IMR-90 (cell line): ENCODE measurements at places on chromosomes 6 and 20. TPM values are rescaled to one million over a fixed set of nuclear protein-coding genes. Genes with fewer than 3 reads are reported as not detected.

Gene PROKR2
- not detected in 2 replicates for polyA plus RNA-seq

Gene TMC2
- polyA plus RNA-seq, result not detected in 2 replicates

Gene CDSN
- not detected in 2 replicates for polyA plus RNA-seq

DNA sequence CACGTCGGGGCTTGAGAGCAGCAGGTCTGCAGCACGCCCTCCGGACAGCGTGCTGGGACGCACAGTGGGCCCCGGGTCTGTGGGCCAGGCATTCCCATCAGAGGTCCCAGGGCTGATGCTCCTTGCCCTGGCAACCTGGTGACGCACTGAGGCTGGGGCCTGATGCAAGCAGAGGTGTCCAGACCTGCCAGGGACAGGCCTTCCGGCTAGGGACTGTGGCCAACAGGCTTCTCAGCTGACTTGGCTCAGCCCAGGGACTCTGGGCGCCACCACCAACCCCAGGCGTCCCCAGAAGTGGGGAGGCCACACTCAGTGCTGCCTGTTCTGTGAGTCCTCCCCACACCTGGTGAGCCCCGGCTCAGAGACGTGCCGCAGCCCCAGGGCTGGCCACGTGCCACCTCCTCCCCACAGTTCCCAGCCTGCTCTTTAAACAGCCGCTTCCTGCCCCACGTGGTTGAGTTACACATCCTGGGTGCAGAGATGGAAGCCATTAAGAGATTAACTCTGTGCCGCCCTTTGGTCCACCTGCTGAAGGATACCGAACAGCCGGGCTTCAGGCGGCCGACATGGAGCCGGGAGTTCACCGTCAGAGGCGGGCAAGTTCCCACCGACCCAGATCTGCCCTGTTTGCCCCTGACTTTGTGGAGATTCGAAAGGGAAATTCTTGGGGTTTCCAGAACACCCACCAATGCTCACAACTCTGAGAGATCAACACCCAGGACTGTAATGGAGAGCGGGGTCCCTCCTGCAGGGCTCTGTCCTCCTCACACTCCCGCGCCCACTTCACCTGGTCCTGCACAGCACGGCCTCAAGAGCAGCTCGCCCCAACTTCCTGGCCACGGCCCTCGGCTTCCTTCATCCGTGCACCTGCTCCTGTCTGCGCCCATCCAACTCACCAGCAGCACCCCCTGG, 37.6 kb upstream of the ZBP1 start:
- peaks cover 17% of the 10 kb centered on the region for H3K36me3 ChIP-seq
- DNase-seq, result no peak
- no peak overlapping the region for H3K4me3 ChIP-seq
- no peaks in the 10 kb centered on the region for H3K27me3 ChIP-seq
- H3K27ac ChIP-seq, result no peak overlapping the region

- no peaks in the 10 kb centered on the region for H3K4me1 ChIP-seq
- peak; percentile 13 for DNase-seq
- H3K4me3 ChIP-seq, result peak overlapping the region; percentile 50
- no peak overlapping the region for H3K27ac ChIP-seq
- H3K36me3 ChIP-seq, result no peaks in the 10 kb centered on the region
- peaks cover 3% of the 10 kb centered on the region; the same call in 1 of the 2 replicates for H3K27me3 ChIP-seq
Observed at GRCh38 chr6:12957321-12958051, 240.9 kb downstream of the PHACTR1 start.

DNA sequence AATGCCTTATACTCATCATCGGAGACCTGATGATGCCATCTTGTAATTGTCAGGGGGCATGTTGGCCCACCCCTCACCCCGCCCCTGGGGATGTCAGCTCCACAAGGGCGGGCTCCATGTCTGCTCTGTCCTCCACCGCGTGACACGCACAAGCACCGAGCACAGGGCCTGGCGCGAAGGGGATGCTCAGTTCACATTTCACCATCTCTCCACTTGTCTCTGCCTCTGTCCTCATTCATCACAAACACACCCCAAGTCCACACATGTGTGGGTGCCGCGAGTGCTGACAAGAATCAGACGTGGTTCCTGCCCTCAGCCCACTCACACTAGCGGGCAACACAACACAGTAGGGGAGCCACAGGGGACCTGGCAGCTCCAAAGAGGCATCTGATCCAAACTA, 151.2 kb upstream of the PTPN1 start:
- H3K4me1 ChIP-seq, result no peaks in the 10 kb centered on the region
- DNase-seq, result no peak
- H3K4me3 ChIP-seq, result no peak overlapping the region
- no peaks in the 10 kb centered on the region for H3K27me3 ChIP-seq
- no peak overlapping the region for H3K27ac ChIP-seq
